ENCODE measurements at places on chromosomes 12 and 14.

DNA sequence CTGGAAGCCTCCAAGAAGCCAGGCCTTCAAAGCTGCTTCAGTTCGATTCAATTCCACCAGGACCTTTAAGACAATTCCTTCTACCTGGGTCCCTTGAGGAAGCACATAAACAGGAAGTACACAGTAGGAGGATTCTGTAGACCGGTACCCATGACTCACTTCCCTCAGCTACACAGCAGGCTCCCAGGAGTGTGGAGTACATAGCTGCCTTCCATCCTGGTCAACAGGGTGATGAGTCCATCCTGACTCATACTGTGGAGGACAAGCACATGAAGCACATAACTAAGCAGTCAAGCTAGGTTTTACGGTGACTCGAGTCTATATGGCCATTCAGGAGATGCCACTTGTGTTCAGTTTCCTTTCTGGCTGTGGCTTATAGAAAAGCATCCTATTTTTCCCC lies 197.6 kb upstream of the RBM19 start:
- DNase-seq: no peak

DNA sequence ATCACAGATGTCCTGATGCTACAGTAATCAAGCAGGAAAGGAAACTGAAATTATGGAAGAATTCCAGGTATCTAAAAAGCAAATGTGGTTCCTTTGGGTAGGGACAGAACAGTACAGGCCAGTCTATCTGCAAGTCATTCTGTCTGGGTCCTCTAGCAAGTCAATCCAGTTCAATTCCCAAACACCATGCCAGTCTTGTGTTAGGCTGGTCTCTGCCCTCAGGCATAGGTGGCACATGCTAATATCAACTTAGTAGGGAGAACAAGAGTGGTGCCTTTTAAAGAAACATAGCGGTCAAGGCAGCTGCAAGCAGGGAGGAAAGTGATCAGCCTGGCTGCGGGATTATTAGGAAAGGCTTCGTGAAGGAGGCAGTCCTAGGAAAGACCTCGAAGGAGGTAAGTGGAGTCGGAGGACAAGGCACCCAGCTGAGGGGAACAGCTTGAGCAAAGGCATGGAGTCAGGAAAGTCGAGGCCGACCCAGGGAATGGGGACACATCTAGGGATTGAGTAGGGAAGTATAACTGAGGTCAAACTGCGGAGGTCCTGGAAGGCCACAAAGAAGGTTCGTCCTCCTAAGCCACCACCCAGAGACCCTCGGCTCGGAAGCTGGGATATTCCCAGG lies 3.8 kb upstream of the PLEKHG6 start:
- DNase-seq: no peak

DNA sequence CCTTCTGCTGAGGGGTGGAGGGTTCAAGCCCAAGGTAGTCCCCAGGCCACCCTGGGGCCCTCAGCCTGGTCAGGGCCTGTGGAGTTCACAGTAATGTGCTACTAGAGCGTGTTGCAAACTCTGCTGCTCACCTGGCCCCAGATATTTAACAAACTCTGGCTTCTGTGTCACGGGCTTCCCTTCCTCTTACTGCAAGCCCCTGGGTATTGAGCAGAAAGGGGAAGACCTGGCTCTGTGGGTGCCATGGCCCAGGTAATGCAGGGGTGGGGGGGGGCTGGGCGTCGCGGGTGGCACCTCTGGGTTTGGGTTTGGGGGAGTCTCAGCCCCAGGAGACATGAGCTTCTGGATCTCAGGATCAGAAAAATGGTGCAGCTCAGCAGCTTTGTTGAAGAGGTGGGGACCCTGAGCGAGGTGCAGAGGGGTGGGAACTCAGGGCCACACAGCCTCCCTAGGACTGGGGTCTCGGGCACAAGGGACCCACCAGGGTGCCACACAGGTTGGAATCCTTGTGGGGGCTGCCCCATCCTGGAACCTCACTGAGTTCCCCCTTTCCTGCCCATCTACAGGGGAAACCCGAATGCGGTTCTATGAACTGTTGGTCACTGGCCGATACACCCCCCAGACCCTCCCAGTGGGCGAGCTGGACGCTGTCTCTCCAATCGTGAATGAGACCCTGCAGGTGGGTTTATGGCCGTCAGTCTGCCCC lies 4.0 kb downstream of the SETD1B start:
- no peak for DNase-seq

DNA sequence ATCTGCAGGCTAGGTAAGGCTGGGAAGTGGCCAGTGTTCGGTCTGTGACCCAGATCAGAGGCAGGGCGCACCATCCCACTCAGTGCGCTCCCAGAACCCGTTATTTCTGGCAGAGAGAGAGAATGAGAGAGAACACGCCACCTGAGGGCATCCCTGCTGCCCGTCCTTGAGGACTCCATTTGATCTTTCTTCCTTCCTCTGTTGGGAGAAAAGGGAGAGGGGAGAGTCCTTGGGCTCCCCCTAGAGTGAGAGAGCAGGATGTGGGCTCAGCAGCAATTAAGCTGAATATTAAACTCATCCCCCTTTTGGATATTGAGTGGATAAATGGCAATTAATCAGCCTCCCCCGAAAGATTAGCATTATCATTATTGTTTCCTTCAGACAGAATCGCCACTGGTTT lies 70.6 kb downstream of the IFT43 start:
- no peak for DNase-seq

- DNase-seq: peak; percentile 57
Observed at GRCh38 chr12:51028126-51028812, 2.1 kb upstream of the SLC11A2 start.

DNA sequence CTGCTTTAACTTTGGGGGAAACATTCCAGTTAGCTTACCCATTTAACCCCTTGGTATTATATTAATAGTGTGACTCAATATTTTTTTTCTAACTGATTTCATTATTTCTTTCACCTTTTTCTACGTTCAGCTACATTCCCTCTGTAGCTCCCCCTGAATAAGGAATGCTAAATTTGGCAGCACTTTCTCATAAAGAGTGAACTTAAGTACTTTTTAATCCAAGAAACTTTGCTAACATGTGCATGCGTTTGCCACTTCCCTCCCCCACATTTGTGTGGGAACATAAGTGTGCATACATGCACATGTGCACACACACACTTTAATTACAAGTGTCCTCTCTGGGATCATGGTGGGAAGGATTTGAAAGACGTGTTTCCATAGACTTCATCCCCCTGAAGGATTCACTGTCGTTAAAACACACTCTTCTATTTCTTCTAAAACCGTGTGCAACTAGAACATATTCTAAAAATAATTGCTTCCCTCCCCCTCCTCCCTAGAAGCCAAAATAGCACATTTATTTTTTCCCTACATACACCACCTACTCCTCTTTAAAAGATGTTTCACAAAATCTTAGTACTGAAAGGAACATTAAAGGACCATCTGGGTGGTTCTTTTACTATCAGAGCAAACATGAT lies 142.6 kb downstream of the PPM1H start:
- no peak for DNase-seq

DNA sequence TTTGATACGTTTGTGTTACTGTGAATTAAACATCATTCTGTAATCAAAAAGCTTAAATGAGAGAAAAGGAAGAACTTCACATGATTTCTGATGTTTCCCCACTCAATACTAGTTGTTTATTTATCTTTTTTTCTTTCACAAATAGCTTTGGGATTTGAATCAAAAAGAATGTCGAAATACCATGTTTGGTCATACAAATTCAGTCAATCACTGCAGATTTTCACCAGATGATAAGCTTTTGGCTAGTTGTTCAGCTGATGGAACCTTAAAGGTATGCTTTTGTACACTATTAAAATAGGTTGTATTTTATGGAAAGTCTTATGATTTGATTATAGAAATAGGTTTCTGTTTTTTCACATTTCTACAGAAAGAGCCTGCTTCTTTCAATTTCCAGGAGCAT lies 41.5 kb downstream of the APAF1 start:
- no peak for DNase-seq

DNA sequence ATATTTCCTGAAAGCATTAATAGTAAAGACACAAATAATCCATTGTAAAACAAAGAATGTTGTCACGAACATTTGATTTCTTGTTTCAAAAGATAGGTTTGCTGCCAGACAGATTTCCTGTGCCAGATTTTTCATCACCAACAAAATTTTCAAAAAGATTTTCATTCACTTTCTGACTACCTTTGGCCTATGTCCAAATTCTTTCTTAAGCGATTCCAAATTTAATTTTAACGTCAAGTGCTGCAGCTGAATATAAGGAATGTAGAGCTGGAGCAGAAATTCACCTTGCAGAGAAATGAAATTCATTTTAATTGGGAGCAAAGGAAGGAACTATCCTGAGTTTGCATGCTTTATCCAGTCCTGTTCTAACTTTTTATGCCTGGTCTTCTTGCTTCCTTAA lies 277.4 kb downstream of the CCER1 start:
- DNase-seq: no peak

GRCh38 chr14:74647678-74648461 lies 35.8 kb upstream of the LTBP2 start:
- no peak for DNase-seq

DNA sequence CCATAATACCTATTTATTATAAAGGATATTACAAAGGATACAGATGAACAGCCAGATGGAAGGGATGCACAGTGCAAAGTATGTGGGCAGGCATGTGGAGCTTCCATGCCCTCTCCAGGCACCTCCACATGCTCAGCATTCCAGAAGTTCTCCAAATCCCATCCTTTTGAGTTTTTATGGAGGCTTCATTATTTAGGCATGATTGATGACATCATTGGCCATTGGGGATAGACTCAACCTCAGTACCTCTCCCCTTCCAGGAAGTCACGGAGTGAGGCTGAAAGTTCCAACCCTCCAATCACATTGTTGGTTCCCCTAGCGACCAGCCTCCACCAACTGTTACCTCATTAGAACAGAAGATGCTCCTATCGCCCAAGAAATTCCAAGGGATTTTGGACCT lies 156.4 kb downstream of the ATP23 start:
- no peak for DNase-seq
